Activated B cell treated with CpG ODN at 0.5 μM for 24 hours (primary cell): ENCODE measurements at places on chromosomes 7 and 10.

GRCh38 chr10:78038105-78038504 is 4.4 kb downstream of the RPS24 start:
- DNase-seq, result no peak

- no peak for DNase-seq
Observed at GRCh38 chr7:127873151-127873550, 158.1 kb downstream of the LRRC4 start.

DNA sequence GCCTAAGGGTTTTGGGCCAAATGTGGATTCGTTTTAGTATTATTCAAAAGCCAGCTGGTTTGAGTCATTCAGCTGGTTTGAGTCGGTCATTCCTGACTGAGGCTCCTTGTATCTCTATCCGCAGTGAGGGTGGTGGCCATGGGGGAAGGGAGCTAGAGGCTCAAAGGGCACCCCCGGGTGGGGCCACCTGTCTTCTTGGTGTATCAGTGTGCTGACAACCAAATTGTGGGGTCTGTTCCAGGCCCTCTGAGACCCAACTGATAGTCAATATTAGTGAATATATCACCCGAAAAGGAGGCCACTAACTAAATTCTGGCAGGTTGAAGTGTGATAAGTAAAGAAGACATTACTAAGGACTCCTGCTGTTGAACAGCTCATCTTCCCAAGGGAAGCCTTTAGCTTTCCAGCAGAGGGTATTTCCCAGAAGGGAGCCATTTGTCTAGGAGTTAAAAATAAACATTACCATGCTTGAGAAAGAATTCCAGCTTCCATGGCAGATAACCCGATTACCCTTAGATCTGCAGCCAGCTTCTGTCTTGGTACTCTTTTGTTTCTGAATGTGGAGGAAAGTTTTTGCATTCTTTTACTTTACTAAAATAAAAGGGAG is 29.9 kb upstream of the DDX50 start:
- no peak for DNase-seq

GRCh38 chr10:4345877-4346646 is 479.9 kb upstream of the AKR1E2 start:
- no peak for DNase-seq

- DNase-seq, result no peak
Observed at GRCh38 chr7:157900011-157900410, 563.2 kb downstream of the DNAJB6 start.

DNA sequence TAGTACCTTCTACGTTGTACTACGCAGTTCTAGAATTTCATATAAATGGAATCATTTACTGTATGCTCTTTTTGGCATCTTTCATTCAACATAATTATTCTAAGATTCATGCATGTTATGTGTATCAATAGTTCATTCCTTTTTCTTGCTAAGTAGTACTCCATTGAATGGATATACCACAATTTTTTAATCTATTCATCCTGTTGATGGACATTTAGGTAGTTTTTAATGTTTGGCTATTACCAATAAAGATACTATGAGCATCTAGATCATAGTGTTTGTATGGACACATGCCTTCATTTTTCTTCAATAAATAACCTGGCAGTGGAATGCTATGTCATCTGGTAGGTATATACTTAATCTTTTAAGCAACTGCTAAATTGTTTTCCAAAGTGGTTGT is 83.0 kb upstream of the ELN start:
- no peak for DNase-seq

GRCh38 chr10:47021850-47022249 is 110.6 kb downstream of the PTPN20 start:
- no peak for DNase-seq

DNA sequence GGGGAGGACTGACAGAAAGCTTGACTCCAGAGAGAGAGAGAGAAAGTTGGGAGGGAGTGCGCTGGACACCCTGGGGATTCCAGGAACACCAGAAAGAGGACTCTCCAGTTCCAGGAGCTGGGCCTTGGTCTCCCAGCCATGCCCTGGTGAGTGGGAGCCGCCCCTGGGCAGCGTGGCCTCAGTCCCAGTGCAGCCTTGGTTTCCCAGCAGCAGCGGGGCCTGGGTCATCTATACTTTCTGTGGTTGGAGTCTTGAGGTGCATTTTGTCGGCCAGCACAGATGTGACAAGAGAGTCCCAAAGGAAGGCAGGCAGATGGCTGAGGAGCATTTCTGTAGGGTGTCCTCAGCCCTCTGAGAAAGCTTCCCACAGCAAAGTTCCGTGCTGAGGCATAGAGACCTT is 334.7 kb upstream of the ZNF32 start:
- no peak for DNase-seq

DNA sequence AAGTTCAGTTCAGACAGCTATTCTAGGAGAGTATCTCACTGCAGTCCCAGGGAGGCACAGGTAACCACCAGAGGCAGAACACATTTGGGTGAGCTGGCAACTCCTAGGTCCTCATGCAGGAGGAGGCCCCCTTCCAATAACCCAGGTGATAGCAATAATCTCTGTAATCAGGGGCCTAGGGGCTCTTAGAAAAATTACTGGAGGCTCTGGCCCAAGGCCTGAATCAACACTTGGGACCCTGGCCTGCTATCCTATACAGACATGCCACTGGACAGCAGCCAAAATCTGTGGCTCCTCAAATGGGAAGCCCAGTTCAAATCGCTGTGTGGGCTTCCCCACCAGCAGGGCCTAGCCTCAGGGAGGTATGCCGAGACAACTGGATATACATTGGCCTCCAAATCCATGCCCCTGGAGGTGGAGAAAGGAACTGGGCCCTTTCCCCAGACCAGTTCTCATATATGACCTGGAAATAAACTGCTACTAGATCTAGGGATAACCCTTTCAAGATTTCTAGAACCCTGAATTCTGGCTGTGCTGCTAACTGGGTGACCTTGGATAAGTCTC is 1.6 kb downstream of the AVPI1 start:
- DNase-seq, result no peak

DNA sequence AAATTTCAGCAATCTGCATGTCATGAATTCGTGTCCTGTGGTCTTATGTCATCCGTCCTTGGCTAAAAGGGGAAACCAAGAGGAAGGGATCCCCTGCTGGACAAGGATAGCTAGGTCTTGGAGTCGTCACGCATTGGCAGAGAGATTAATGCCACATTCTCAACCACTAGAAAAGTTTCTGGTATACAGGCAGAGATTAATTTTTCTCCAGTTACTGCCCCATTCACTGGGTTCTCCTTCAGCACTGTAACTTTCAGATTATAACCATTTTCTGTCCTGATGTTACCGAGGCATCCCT is 1060.6 kb upstream of the AUTS2 start:
- no peak for DNase-seq

DNA sequence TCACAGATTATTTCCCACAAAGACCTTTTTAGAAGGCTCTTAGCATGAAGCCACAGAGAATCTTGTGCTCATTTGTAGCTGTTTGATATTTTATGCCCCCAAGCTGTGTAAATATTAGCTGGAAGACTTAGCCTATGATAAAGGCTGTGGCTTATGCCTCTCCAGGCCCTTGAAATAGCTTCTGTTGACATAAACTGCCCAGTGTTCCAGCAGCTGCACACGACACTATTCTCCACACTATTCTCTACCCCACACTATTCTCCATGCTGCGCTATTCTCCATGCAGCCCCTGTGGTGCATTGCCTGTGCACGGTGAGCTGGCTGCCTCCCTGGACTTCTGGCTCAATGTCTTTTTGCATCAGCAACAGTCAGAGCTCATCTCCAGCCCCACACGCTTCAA is 13.1 kb downstream of the DDC start:
- DNase-seq, result no peak

GRCh38 chr7:132508724-132509353 is 67.4 kb downstream of the PLXNA4 start:
- DNase-seq, result no peak

DNA sequence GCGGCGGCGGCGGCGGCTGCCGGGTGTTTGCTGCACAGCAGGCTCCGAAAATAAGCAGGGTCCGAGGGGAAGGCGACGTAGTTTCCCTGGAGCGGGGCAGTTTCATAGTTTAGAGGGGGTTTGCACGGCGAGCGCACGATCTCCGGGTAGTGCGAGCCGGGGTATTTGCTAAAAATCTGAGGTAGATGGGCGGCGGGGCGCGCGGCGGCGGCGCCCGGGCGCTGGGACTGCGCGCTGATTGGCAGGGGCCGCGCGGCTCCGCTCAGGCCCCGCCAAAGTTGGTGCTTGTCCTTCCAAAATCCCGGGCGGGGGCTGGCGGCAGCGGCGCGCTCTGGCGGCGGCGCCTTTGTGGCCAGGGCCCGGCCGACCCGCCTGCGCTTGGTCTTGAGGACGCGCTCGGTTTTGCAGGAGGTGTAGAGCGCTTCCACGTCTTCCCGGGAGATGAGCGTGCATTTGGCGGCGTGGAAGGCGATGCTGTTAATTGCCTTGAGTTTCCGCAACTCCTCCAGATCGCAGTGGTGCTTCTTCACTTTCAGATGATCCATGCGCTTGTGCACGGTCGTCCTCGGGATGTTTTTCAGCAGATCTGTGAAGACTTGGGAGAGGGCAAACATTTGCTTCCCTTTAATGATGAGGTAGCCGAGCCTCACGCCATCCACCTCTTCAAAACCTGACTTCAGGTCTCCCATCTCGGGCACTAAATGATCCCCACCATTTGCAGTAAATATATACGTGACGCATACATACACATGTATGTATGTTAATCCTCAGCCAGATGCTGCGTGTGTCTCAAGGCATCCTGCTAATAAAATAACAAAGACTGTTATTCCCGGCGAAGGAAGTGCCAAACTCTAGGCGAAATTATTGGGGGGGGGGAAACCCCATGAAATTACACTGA is 8.1 kb downstream of the SKIDA1 start:
- DNase-seq, result peak; percentile 39

- DNase-seq, result peak; percentile 41
Observed at GRCh38 chr10:49398000-49398861, 2.3 kb upstream of the DRGX start.

- no peak for DNase-seq
Observed at GRCh38 chr7:157875230-157876179, 538.7 kb downstream of the DNAJB6 start.

DNA sequence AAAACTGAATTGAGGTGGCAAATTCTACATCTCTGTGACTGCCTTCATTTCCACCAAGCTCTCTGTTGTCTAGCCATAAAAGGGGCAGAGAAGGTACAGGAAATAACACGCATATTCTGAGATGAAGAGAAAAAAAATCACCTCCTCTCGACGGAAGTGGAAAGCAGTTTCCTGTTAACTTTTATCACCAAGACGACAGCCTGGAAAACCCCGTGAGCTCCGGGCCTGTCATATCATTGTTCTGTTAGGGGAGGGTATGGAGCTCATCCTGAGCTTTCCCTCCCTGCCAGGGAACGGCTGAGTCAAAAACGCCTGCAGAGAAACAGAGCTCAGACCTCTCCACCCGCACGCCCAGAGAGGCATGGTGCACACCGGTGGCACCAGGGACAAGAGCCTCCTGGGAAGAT is 200.3 kb downstream of the PRPF18 start:
- peak; percentile 50 for DNase-seq

DNA sequence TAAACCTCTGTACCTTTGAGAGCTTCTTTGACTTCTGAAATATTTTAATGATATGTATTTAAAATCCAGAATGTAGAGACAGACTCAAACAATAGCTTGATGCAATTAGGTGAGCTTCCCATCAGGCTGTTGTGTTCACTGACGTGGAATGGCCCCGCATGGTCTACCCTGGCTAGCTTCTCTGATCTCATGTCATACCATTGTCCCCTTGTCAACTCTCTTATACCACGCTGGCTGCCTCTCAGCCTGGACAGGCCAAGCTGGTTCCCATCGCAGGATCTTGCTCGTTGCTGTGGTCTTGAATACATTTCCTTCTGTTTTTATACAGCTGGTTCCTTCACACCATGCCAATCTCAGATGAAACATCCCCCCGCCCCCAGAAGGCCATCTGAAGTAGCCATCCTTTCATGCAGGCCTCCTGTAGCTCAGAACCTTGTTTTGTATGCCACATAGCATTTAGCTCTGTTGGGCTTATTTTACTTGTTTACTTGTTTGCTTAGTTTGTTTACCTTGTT is 84.2 kb downstream of the FANK1 start:
- DNase-seq, result no peak

DNA sequence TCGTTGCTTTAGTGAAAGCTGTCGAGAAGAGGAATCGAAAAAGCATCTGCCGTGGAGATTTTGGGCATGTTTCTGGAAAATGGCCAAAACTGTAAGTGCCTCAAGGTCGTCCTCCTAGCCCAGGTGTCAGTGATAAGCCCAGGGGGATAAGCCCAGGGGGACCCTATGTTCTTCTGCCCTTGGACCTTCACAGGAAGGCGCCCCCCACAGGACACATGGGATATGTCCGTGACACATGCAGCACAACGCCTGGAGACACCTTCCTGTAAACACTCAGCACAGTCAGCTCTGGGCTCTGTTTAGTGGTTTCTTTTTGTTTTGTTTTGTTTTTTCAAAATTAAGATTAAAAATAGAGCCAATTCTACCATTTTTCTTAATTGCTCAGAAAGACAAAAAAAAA is 272.7 kb downstream of the KLF6 start:
- no peak for DNase-seq

DNA sequence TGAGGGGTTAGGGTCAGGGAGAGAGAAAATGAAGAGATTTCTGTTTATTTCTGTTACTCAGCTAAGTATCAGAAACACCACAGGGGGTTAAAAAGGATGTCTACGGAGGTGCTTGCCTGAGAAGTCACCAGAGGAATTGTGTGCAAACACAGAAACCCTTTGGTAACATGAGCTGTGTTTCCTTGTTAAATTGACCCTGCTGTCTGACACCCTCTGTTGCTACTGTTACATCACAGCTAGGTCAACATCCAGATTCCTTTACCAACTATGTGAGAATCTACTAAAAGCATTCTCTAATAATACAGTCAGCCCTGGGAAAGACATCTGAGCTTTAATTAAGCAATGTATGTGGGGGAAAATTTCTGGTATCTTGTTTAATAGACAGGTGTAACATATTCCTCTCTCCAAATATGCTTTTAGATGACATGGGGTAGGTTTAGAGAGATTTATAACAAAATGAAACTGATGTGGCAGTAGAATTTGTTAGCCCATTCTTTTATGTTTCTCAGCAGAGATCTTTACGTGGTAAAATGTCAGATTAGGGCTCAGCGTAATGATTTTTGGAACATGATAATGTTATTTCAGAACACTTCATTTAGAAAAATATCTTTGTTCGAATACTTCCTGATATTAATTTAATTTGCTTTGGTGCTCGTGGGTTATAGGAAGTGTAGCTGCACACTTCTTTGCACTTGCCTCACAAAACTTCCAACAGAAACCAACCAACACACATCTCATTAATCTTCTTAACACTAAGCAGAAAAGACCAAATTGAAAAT is 168.0 kb upstream of the AHR start:
- no peak for DNase-seq

- no peak for DNase-seq
Observed at GRCh38 chr7:64656489-64656888, 9.4 kb upstream of the ZNF107 start.
